Fibroblast of the aortic adventitia (primary cell): ENCODE measurements at places on chromosomes 13 and 19. TPM values are rescaled to one million over a fixed set of nuclear protein-coding genes. Genes with fewer than 3 reads are reported as not detected.

DNA sequence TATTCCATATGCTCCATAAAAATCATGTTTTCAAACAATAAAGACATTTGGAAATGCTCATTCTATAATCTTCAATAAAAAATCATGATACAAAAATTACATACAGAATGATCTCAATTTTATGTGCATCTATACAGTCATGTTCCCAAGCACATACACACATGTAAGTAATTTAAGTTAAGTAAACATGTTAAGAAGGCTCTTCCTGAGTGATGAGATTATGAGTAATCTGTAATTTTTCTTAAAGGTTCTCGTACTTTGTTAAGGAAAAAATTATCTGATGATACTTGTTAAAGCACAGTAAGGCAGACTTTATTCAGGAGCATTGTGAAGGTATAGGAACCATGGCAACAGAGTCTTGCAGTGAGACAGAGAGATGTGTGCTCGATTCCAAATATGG is 30.0 kb upstream of the DLEU7 start:
- DNase-seq, result no peak

DNA sequence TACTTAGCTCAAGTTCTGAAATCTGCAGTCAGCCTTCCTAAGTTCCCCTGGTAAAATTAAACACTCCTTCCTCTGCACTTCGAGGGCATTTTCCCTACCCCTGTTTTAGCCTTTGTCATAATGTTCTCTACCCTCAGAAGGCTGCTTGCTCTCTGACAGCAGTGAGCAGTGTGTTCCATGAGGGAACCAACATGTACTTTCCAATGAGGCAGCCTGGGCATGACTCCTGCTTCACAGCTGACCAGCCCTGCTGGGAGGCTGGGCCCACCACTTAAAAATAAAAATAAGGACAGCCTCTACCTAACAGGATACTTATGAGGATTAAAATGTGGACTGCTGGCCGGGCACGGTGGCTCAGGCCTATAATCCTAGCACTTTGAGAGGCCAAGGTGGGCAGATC is 26.4 kb downstream of the RUBCNL start:
- DNase-seq, result no peak

GRCh38 chr13:102122147-102122546 is 279.7 kb downstream of the FGF14 start:
- no peak for DNase-seq

- DNase-seq, result peak; percentile 90
Observed at GRCh38 chr19:31270897-31271296, 78.3 kb downstream of the TSHZ3 start.

DNA sequence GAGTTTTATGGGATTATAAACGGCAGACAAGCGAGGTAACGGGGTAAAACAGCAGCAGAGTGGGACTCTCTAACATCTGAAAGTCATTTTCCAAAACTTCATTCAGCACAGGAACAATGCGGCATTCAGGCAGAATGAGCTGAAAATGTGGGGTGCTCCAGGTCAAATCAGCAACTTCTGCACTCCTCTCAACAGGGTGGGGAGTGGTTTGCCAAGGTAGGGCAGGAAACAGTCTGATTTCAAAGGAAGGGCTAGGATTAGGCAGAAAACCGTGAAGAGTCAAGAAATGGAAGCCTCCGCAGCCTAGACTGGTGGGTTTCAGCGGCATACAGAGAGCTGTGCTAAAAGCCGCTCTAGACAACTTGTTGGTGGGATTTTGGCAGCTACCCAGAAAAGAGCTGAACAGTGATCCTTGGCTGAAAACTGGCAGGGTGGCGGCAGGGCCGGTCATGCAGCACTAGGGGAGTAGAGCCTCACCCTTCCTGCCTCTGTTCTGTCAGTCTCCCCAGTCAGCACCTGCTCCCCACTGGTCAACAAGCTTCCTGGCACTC is 154.2 kb upstream of the KLF12 start:
- DNase-seq, result no peak

- DNase-seq, result no peak
Observed at GRCh38 chr19:8648240-8648639, 17.8 kb downstream of the NFILZ start.

DNA sequence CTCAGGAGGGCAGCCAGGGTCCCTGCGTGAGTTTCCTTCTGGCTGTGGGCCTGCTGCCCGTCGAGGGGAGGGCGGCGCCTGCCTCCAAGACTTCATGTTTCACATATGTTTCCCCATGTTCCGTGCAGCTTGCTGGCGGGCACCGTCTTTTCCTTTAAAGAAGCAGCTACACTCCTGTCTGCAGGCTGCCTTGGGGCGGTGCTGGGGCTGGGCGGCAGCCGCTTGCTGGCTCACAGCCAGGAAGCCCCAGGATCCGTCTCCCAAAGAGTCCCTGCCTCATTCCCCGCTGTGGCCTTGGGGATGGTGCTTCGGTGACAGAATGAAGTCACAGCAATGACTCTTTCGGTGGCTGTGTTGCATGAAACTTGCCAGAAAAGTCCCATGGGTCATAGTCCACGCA is 24.9 kb downstream of the PIAS4 start:
- DNase-seq, result no peak

- DNase-seq, result peak; percentile 58
Observed at GRCh38 chr13:106533943-106534638, 1.4 kb downstream of the EFNB2 start.

GRCh38 chr19:34189199-34189916 is 17.1 kb downstream of the LSM14A start:
- no peak for DNase-seq

GRCh38 chr13:98318263-98318878 is 141.3 kb upstream of the RNF113B start:
- no peak for DNase-seq

The PROZ gene
- total RNA-seq, result not detected in 2 replicates

The RABAC1 gene
- 122 and 201 TPM in 2 replicates for total RNA-seq

The CKAP2 gene
- 9.2 and 55.5 TPM in 2 replicates for total RNA-seq

The C19orf81 gene
- not detected in 2 replicates for total RNA-seq

The JSRP1 gene
- 0.27 and 0.74 TPM in 2 replicates for total RNA-seq

The ZNF723 gene
- not detected in 2 replicates for total RNA-seq
